ENCODE measurements at places on chromosomes 5 and 9.

DNA sequence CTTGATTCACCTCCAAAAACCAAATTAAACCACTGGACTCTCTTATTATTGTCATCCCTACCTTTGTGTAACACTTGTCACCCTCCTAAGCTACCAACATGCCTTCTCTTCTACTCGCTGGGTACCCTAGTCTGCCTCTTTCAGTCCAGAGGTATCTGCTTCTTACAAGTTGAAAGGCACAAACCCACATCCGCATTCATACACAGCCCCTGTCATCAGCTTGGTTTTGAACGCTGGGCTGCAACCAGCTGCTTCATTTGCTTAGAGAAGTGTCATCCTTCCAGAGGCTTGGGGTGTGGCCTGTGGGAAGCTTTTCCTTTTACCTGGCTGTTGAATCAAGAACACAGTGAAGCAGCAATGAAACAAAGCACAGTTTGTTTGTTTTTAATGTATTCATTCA is 138.8 kb upstream of the WWC1 start:
- no peak for DNase-seq

DNA sequence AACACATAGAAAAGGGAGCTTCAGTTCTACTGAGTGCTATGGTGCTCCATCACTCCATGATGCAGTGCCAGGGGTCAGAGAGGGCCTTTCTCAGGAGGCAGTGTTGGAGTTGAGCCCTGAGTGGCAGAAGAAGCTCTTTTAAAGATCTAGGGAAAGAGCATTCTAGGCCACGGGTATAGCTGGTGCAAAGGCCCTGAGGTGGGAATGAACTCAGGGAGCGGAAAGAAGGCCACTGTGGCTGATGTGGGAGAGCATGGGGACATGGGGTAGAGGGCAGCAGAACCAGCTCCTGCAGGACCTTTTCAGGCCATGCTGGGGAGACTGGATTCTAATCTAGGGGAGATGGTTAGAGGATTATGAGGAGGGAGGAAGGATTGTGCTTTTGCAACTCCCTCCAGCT is 9.9 kb downstream of the PSD2 start:
- no peak for DNase-seq

- peak; percentile 66 for DNase-seq
These were observed at the start of gene NACC2 for GRCh38 chr9:136095070-136096058. Gene NACC2, minus strand, starts transcription at chr9:136095289. Its CDS starts 44,768 bp downstream, at chr9:136050521.

GRCh38 chr5:32852535-32852934 is 141.4 kb downstream of the NPR3 start:
- DNase-seq = peak; percentile 40

- no peak for DNase-seq
These were observed 200.2 kb downstream of the SPATA31D1 start for GRCh38 chr9:82188817-82189216.

- DNase-seq = no peak
These were observed 69.4 kb upstream of the SSBP2 start for GRCh38 chr5:81820318-81820636.

Data from left hindlimb (tissue), 1 donor.